Activated T-helper 1 cell treated with anti-CD3 and anti-CD28 coated beads, Interleukin-12 subunit alpha, Interleukin-12 subunit beta, Interleukin-2, Interleukin-4 antibody, amounts not matched to agents 30 ng/mL and 10 ng/mL and 1 ng/mL, durations not matched to agents 14 hours and 24 hours and 36 hours (primary cell): ENCODE measurements at places on chromosomes 1 and 21.

- DNase-seq: no peak
Measured at GRCh38 chr1:204130981-204131892, 20.6 kb downstream of the ETNK2 start.

DNA sequence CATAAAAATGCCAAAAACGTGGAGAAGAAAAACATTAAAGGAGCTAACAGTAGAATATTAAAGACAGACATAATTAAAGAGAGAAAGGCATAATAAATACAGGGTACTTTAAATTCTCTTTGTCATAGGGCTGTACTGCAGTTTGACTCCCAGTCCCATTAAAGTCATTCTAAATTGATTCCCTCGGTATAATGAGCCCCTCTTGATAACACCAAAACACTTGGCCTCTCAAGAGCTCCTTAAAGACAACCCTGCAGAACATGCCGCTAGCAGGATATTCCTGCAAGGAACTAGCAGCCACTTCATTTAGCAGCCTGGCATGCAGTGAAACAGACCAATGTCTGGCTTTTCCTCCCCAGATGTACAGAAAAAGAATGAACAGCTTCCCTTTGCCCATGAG, 273.8 kb upstream of the ESRRG start:
- no peak for DNase-seq

DNA sequence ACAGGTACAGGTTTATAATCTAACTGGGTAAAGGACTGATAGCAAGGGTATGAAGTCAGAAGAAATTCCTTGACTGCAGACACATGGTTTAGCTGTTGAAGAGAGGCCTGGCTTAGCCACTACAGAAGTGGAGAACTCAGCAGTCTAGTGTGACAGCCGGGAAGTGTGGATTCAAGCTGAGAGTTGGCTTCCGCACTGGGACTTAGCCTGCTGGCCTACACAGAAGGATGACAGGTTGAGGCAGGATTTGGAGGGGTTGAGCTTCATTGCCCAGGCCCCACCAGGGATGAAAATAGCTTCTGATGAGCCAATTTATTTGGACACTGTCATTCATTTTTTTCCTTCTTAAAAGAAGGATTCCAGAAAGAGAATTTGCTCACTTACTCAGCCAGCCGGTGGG, 284.4 kb downstream of the PCP4 start:
- DNase-seq: no peak

GRCh38 chr1:86191958-86192357, 35.4 kb upstream of the COL24A1 start:
- DNase-seq: no peak

DNA sequence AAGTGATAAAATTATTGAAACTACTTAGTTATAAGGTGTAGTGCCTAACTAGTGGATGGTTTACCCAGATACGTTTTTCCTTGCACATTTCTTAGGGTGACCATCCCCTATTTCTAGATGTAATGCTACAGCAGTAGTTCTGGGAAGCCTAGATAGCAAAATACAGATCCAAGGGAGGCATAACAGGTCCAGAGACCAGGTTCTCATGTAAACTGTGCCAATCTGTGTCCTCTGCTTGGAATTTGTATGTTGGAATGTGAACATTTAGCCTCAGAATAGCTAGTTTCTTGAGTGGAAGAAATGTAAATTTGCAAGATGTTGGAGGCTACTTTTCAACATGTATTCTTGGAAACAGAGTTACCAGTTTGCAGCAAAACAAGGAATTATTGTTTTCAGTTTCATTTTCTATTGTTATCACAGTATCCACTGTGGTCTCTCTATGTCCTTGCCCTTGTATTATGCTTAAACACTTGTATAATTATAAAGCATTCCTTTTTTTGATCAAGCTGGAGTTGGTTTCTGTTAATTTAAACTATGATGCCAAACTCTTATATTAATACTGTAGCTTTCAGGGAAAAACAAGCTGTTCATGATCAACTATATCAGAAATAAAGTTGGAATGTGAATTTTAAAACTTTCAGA, 102.0 kb upstream of the BRINP3 start:
- DNase-seq: no peak

- DNase-seq: no peak
Measured at GRCh38 chr1:163668472-163668871, 346.7 kb downstream of the NUF2 start.

DNA sequence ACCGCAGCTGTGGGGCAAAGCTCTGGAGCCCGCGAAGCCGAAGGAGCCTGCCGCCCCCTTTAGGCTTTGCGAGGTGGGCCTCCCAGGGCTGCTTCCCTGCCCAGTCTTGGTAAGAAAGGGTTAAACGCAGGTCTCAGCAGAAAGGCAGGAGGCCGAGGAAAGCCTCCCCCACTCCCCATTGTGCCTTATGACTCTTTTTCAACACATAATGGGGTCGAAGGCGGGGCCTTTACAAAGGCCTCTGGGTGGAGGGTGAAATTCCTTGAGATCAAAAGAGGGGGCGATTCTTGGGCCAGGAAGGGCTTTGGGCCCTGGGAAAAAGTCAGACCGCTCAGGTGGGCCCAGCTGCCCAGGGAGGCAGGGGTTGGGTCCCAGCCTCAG, 880 bp downstream of the ALPL start:
- DNase-seq: no peak

DNA sequence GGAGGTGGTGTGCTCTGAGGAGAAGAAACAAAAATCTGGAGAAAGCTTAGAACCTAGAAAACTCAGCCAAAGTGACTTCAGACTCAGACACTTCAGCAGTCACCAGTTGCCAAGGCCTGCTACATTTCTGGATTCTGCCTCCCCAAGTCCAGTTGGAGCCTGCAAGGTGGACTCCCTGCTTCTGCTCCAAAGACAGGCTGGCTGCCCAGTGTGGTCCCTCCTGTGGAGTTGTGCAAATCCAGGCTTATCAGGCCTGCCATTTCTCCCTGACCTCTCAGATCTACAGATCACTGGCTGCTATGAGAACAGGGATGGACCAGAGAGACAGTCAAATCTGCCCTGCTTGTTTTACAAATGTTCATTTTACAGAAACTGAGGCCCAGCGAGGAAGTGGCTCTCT, 9.9 kb downstream of the CACHD1 start:
- no peak for DNase-seq

DNA sequence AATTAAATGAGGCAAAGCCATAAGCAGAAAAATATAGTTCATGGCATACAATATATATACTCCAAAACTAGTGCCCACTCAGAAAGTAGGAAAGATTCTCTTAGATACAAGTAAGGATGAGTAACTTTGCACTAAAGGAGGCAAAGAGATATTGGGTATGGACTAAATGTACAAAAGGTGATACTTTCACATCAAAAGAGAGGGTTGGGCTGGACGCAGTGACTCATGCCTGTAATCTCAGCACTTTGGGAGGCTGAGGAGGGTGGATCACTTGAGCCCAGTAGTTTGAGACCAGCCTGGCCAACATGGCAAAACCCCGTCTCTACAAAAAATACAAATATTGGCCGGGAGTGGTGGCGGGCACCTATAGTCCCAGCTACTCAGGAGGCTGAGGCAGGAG, 6.7 kb downstream of the KYAT3 start:
- DNase-seq: no peak

GRCh38 chr1:187873126-187873525, 1044.4 kb downstream of the PLA2G4A start:
- no peak for DNase-seq

- no peak for DNase-seq
Measured at GRCh38 chr1:80594013-80594412, 1206.7 kb upstream of the ADGRL2 start.

GRCh38 chr1:55420026-55420425, 204.9 kb upstream of the USP24 start:
- no peak for DNase-seq

- peak; percentile 98 for DNase-seq
Measured at GRCh38 chr1:108746382-108747170, at the start of gene STXBP3. STXBP3 (plus strand) TSS chr1:108746674; CDS start chr1:108746738, 64 bp downstream.

DNA sequence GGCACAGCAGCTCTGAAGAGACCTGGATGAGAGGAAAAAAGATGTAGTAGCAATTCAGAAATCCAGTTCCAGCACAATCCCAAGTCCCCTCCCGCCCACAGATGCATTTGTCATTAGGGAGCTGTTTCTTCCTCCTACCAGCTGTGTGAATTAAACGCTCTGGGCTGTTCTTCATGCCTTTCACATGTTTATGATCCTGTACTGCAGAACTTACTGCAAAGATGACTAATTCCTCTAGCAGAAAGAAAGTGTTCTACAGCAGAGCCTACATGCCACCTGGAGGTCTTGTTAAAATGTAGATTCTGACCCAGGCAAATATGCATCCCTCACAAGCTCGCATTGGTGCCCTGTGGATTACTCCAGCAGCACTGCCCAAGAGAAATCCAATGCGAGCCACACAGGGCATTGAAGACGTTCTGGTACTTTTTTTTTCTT, 6.5 kb downstream of the ENO1 start:
- no peak for DNase-seq

GRCh38 chr21:14071902-14072734, 138.6 kb downstream of the LIPI start:
- no peak for DNase-seq

DNA sequence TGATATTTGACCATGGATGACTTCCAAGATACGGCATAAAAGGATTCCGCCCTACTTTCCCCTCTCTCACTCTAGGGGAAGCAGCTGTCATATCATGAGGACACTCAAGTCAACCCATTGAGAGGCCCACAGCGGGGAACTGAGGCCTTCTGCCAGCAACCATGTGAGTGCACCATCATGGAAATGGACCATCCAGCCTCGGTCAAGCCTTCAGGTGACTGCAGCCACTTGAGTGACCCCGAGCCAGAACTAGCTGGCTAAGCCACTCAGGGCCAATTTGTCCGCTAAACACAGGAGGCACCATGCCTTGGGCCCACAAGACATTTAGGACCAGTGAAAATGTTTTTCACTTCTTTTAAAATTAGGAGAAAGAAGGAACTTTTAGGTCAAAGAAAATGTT, 11.1 kb upstream of the GJB5 start:
- no peak for DNase-seq

DNA sequence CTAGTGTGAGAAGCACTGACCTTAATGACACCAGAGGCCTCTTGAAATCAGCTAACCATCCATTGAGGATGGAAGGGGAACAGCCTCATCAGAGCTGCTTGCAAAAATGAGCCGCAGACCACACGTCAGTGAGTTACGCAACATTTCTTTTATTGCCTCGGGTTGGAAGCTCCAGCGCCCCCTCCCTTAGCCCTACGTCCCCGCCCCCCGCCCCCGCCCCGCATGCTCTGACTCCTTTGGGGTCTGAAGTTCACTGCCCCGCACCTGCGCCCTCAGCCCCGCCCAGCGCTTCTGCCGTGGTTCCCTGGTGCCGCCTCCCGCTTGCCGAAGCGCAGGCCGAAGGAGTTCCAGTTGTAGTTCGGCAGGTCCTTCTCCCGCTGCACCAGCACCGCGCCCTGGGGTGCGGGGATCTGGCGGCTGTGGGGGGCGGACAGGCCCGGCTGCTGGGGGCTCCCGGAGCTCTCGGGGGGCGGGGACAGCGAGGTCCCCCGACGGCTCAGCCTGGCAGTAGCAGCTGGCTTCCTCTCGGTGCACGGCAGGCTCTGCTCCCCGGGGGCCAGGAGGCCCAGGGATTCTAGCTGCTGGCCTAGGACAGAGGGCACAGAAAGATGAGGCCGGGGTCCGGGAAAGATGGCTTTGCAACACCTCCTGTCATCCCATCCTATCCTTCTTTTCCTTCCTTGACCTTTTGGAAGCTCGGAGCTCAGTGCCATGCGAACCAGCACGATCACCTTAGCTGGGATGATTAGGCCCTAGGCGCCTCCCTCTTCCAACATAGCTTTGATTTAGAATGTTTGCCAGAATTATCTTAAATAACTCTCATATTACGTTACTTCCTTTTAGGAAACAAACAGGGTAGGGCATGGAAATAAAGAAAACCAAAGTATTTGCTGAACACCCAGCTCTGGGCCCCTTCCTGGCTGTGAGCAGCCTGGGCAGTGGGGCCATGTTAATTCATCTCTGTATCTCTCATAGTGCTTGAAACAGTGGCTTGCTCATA, 5.8 kb downstream of the KISS1 start:
- no peak for DNase-seq

DNA sequence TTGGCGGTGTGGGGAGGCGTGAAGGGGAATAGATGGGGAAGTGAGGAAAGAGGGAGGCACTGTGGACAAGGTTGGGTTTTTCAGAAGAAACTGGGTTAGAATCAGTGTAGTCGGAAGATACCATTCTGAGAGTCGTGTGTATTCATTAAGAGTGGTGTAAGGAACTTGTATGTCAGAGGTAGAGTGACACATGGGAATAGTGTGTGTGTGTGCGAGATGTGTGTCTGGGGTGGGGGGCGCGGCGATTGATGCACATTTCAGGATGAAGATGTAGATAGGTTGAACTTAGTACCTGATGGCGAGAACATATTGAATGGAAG, 878 bp downstream of the SMG7 start:
- DNase-seq: no peak

DNA sequence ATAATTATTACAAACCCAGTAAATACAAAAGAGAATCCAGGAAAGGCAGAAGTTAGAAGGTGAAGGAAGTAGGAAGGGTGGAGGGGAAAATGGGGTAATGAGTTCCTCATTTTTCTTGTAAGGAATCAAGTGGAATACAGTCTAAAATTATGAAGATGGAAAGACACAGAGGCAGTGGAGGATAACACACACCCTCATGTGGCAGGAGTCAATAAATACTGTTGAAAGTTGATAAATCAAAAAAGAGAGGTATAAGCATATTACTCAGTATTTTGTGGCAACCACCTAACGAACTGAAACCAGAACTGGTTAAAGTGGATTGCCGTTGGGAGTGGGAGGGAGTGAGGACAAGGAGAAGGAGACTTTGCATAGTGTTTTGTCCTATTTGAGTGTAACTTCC, 78.6 kb upstream of the SLC44A3 start:
- no peak for DNase-seq

GRCh38 chr1:187038784-187039183, 210.0 kb downstream of the PLA2G4A start:
- DNase-seq: no peak

- no peak for DNase-seq
Measured at GRCh38 chr21:41761211-41761933, 5.5 kb downstream of the RIPK4 start.

- DNase-seq: no peak
Measured at GRCh38 chr1:6747674-6748073, 37.6 kb upstream of the CAMTA1 start.

DNA sequence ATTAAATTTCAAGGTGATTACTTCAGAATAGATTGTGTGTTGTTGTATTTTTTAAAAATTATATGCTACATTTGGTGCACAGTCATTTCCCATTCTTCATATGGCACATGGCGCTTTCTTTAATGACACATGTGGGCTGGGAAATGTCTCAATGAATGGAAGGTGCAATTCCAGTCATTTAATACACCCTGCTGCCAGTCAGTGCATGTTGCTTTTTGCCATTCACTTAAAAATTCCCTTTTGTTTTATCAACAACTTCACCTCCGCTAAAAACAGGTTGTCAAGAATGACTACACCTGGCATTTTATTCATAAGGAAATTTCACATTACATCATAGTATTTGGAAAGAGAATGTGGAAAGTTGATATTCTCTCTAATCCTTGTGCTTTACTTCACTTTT, 716.4 kb upstream of the ADAMTS5 start:
- no peak for DNase-seq

- no peak for DNase-seq
Measured at GRCh38 chr1:245825128-245825901, 670.5 kb downstream of the KIF26B start.

GRCh38 chr1:111476761-111477309, 3.1 kb downstream of the C1orf162 start:
- DNase-seq: peak; percentile 31
